Choroid plexus epithelial cell (primary cell): ENCODE measurements at places on chromosomes 4 and X.

DNA sequence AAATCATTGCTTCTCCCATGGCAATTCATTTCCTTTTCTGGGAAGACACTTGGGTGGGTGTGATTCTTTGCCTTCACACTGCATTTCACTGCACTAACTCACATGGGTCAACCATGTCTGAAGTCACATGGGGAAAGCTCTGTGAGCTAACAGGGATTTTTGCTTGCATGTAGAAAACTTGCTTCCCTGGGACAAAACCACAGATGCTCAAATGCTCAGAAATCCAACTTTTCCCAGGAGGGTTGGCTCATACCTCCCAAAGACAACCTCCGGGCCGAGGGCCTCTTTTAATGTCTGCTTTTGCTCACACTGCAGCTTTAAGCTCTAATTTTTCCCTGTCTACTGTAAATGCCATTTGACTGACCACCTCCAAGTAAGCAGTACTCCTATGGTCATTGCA lies 1695.2 kb downstream of the STIM2 start:
- DNase-seq, result peak; percentile 13

GRCh38 chr4:168560184-168561180 lies 63.6 kb downstream of the PALLD start:
- peak; percentile 84 for DNase-seq

GRCh38 chr4:67333664-67334063 lies 211.6 kb downstream of the CENPC start:
- no peak for DNase-seq

DNA sequence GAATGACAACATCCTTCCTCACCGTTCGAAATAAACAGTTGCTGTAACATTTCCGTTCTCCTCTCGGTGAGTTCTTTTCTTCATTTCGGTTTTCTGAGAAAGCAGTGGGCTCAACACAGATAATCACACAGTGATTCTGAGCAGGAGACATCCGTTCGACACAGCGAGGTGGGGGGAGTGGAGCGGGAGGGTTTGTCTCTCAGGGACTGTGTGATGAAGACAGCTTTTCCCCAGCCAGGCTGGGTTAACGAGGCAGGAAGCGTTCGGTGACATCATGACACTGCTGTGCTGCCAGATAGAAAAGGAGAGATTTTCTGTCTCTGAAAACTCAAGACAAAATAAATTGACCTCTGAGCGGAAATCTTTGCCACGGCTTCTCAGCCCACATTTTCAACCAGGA lies 119.3 kb downstream of the CRLF2 start:
- DNase-seq, result no peak

- peak; percentile 62 for DNase-seq
These were observed 1216.8 kb upstream of the PABPC4L start for GRCh38 chr4:135418353-135418752.

DNA sequence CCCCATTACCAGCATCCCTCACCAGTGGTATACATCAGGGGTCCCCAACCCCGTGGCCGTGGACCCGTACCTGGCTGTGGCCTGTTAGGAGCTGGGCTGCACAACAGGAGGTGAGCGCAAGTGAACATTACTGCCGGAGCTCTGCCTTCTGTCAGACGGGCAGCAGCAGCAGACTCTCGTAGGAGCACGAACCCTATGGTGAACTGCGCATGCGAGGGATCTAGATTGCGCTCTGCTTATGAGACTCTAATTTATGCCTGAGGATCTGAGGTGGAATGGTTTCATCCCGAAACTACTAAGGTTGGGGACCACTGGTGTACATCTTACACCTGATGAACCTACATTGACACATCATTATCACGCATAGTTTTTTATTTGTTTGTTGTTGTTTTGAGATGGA lies 52.8 kb upstream of the DHX15 start:
- no peak for DNase-seq
